ENCODE measurements at places on chromosomes 2 and 18. TPM values are rescaled to one million over a fixed set of nuclear protein-coding genes. Genes with fewer than 3 reads are reported as not detected.

- H3K27me3 ChIP-seq: peaks cover 47% of the 10 kb centered on the region
- H3K36me3 ChIP-seq: no peaks in the 10 kb centered on the region
- DNase-seq: no peak
These were observed 31.5 kb downstream of the SIX3 start for GRCh38 chr2:44972771-44973535.

GRCh38 chr2:64212801-64213321, 68.6 kb upstream of the PELI1 start:
- peak overlapping the region; percentile 70 for H3K27ac ChIP-seq
- H3K27me3 ChIP-seq: no peaks in the 10 kb centered on the region
- no peaks in the 10 kb centered on the region for H3K36me3 ChIP-seq
- H3K4me1 ChIP-seq: peaks cover 31% of the 10 kb centered on the region
- H3K4me3 ChIP-seq: peak overlapping the region; percentile 29

DNA sequence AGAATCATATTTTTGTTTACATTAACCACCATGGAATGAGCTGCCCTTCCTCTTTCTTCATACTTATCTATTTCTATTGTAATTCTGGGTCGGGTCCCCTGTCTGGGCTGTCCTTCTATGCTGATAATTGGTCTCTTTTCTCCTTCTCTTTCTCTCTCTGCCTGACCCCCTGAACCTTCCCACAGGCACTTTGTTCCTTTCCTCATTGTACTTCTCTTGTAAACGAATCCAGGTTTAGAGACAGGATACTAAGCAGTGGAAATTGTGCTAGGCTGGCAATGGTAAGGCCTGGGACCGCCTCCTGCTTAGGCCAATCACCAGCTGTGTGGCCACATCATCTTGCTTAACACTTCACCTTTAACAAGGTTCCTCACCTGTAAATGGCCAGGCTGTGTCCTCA, 137.0 kb downstream of the ZNF532 start:
- H3K27ac ChIP-seq: no peak overlapping the region
- peaks cover 33% of the 10 kb centered on the region for H3K4me1 ChIP-seq
- no peak for DNase-seq
- H3K4me3 ChIP-seq: no peak overlapping the region
- H3K36me3 ChIP-seq: no peaks in the 10 kb centered on the region
- no peaks in the 10 kb centered on the region for H3K27me3 ChIP-seq

- H3K27me3 ChIP-seq: no peaks in the 10 kb centered on the region
- H3K4me3 ChIP-seq: no peak overlapping the region
- no peak for DNase-seq
- H3K36me3 ChIP-seq: no peaks in the 10 kb centered on the region
- no peak overlapping the region for H3K27ac ChIP-seq
- peaks cover 20% of the 10 kb centered on the region for H3K4me1 ChIP-seq
These were observed 88.2 kb downstream of the HS1BP3 start for GRCh38 chr2:20562540-20563225.

DNA sequence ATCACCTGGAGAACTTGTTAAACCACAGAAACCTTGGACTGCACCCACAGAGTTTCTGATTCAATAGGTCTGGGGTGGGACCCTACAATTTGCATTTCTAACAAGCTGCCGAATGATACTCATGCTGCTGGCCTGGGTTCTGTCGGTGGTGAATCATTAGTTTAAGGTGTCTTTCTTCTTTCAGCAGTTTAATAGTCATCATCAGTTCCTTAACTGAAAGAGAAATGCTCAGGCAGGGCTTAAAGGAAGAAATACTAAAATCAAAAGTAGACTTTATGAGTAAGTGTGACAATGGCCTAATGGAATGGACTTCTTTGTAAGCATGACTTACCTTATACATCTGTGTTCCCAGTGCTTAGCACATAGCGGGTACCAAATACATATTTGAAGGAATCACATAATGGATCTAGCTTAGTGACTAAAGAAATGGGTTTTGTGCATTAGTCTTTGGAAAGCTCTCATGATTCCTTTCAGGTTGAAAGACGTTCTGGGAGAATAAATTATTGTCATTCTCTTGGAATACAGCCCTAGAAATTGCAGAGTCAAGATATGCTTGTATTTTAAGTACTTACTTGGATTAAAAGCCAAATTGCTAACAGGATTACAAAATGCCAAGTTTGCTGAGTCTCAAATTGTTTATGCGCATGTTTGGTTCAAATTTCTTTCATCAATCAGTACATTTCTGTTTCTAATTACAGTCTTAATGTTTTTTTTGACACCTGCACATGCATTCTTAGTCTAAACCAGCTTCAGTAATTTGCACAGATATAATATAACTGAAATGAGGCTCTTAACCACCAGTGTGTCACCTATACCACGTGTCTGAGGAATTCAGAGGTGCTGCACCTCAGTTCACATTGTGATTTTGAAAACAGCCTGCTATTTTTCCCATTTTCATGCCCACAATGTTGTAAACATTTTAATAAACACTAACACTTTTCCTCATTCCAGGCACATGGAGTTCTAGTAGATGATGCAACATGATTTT, 220.3 kb upstream of the NRP2 start:
- H3K4me1 ChIP-seq: no peaks in the 10 kb centered on the region
- H3K4me3 ChIP-seq: no peak overlapping the region
- H3K27ac ChIP-seq: no peak overlapping the region
- no peak for DNase-seq

DNA sequence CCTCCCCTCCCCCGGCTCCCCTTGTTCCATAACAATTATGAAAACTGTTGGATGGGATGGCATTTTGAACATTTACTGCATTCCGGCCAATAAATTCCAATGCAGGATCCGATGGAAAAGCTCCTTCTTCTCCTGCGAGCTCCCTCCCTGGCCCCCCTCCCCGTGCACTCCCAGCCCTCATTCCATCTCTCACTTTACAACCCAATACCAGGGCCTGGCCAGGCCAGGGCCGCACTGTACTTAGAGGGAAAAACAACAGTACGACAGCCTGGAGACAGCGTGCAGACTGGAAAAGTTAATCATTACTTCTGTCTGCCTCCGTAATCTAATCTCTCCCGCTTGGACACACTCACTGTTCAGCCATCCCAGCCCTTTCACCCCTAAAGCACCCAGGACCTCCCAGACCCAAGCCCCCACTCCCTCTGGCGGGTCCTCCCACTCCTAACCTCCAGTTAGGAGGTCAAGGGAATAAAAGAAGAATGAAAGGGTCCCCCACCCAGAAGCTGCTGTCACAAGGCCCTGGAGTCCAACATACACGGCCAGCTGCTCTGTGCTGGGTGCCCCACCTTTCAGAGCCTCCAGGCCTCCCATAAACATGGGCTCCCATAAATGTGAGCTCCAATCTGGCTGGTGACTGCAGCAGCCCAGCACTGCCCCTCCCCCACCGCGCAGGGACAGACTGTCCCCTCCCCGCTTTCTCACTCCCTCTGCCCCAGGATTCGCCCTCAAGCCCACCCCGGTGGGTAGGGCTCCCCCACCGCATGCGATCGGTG, 20.6 kb downstream of the SMAD7 start:
- H3K27ac ChIP-seq: peak overlapping the region; percentile 92
- H3K4me1 ChIP-seq: peaks cover 78% of the 10 kb centered on the region
- H3K4me3 ChIP-seq: peak overlapping the region; percentile 80
- no peak for DNase-seq
- peaks cover 14% of the 10 kb centered on the region for H3K36me3 ChIP-seq

GRCh38 chr2:237137626-237138323, 52.1 kb downstream of the COPS8 start:
- H3K4me1 ChIP-seq: no peaks in the 10 kb centered on the region
- H3K27ac ChIP-seq: no peak overlapping the region
- no peak for DNase-seq
- H3K4me3 ChIP-seq: no peak overlapping the region
- peaks cover 8% of the 10 kb centered on the region for H3K27me3 ChIP-seq
- no peaks in the 10 kb centered on the region for H3K36me3 ChIP-seq

GRCh38 chr2:61535449-61535848, 2.7 kb downstream of the XPO1 start:
- H3K27me3 ChIP-seq: peaks cover 9% of the 10 kb centered on the region
- peak overlapping the region; percentile 99 for H3K4me3 ChIP-seq
- H3K36me3 ChIP-seq: peaks cover 17% of the 10 kb centered on the region
- peak overlapping the region; percentile 99 for H3K27ac ChIP-seq

- no peaks in the 10 kb centered on the region for H3K36me3 ChIP-seq
- H3K4me3 ChIP-seq: no peak overlapping the region
- no peak overlapping the region for H3K27ac ChIP-seq
- DNase-seq: no peak
- no peaks in the 10 kb centered on the region for H3K4me1 ChIP-seq
These were observed 343.7 kb downstream of the INSIG2 start for GRCh38 chr2:118431997-118432396.

GRCh38 chr2:12819103-12819475, 102.4 kb downstream of the TRIB2 start:
- peaks cover 8% of the 10 kb centered on the region for H3K4me1 ChIP-seq
- H3K36me3 ChIP-seq: no peaks in the 10 kb centered on the region
- no peak overlapping the region for H3K27ac ChIP-seq

DNA sequence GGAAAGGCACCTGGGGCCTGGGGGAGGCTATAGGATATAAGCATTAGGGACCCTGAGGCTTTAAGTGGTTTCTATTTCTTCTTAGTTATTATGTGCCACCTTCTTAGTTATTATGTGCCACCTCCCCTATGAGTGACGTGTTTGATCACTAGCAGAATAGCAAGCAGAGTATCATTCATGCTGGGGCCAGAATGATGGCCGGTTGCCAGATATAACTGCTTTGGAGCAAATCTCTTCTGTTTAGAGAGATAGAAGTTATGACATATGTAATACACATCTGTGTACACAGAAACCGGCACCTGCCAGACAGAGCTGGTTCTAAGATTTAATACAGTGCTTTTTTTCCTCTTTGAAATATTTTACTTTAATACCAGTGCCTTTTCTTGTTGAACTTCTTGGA, 29.4 kb downstream of the LIPG start:
- peaks cover under 1% of the 10 kb centered on the region for H3K4me1 ChIP-seq
- DNase-seq: no peak
- H3K36me3 ChIP-seq: peaks cover 6% of the 10 kb centered on the region
- no peak overlapping the region for H3K4me3 ChIP-seq

DNA sequence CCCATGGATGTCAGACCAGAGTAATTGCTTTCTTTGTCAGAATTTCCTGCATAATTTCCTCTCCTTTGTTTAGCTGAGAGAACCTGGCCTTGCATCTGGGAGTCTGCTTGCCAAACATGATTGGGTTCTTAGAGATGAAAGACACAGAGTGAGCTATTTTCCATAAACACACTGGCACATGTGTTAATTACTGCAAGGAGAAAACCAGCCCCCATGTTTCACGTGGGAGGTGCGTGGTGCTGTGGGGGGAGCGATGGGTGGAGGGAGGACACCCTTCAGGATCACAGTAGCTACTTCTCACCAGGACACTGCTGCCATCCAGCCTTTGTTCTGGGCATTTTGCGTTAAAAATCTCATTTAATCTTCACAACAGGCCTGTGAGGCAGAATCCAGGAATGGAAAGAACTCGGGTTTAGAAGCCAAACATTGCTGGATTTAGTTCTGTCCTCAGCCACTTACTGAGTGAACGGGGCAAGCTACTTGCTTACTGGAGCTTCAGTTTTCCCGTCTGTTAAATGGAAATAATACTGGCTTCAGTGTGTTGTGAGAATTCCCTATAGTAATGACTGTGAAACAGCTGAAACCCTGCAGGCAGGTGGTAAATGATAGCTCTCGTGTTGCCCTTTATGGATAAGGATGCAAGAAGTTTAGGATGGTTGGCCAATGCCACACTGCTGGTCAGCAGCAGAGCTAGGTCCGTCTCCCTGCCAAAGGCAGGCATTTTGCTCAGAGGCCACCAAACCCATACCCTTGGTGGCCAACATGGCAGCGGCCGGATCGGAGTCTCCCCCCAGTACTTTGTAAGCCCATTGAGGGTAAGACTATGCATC, 100.1 kb upstream of the ASAP2 start:
- no peak overlapping the region for H3K4me3 ChIP-seq
- no peaks in the 10 kb centered on the region for H3K36me3 ChIP-seq
- no peak for DNase-seq
- H3K4me1 ChIP-seq: peaks cover 61% of the 10 kb centered on the region

The SCYGR4 gene
- not detected for total RNA-seq

The VRK2 gene
- total RNA-seq: 17.7 TPM

The LCT gene
- 2.8 TPM for total RNA-seq

The NAT8 gene
- total RNA-seq: not detected

The CTLA4 gene
- not detected for total RNA-seq
